Pulmonary artery endothelial cell (primary cell): ENCODE measurements at places on chromosomes 7 and 10. TPM values are rescaled to one million over a fixed set of nuclear protein-coding genes. Genes with fewer than 3 reads are reported as not detected.

Gene LRRC18
- not detected in 2 replicates for total RNA-seq

Gene MMP21
- 0.07 TPM in 1 of 2 replicates, not detected in the other for total RNA-seq

Gene KCP
- 0.04 TPM in 1 of 2 replicates, not detected in the other for total RNA-seq

Gene RARRES2
- not detected in 2 replicates for total RNA-seq

Gene AKR1C4
- total RNA-seq, result not detected in 2 replicates

GRCh38 chr10:110059925-110060324, 52.1 kb downstream of the ADD3 start:
- no peak for DNase-seq

DNA sequence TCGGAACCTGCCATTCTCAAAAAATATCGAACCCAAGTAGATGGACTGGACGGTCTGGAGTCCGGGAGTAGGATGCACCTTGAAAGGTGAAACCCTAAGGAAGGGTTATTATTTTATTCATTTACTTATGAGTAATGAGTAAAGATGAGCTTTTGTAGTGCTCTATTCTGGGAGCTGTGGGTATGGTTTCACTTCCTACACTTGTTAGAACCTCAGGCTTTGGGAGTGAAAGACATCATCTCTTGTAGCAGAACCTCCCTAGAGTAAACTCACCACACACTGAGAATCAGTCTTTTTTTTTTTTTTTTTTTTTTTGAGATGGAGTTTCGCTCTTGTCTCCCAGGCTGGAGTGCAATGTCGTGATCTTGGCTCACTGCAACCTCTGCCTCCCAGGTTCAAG, 389.4 kb upstream of the AUTS2 start:
- DNase-seq, result no peak

GRCh38 chr10:117226813-117227451, 14.0 kb upstream of the SLC18A2 start:
- no peak for DNase-seq

DNA sequence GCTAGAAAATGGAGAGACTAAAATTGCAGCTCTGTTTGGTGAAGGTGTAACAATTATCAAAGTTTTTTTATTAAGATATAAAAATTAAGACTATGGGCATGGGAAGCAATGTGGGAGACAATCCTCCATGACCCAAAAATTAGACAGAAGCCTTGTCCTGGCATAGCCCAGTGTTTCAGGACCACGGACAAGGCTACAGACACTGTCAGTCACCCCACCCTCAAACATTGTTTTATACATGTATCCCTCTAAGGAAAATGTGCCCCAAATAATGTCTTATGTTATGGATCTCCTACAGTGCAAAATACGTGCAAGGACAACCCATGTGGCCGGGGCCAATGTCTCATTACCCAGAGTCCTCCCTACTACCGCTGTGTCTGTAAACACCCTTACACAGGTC, 24.0 kb downstream of the HABP2 start:
- DNase-seq, result no peak

- no peak for DNase-seq
Measured at GRCh38 chr7:4444106-4444505, 238.0 kb upstream of the FOXK1 start.

- DNase-seq, result no peak
Measured at GRCh38 chr7:123836656-123837055, 8.3 kb upstream of the HYAL4 start.

- DNase-seq, result no peak
Measured at GRCh38 chr7:81404669-81405068, 365.2 kb downstream of the HGF start.

DNA sequence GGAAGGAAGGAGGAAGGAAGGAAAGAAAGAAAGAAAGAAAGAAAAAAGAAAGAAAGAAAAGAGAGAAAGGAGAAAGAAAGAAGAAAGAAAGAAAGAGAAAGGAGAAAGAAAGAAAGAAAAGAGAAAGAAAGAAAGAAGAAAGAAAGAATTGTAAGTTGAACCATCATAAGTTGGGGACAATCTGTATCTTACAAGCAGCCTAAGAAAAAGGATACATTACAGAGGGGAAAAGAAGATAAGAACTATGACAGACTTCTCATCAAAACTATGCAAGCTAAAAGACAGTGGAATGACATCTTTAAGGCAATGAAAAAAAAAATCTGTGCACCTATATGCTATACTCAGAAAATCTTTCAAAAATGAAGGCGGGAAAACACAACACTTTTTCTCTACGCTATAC, 50.3 kb upstream of the SP4 start:
- DNase-seq, result no peak

- no peak for DNase-seq
Measured at GRCh38 chr10:18278181-18278580, 138.0 kb downstream of the CACNB2 start.

GRCh38 chr10:10847387-10847786, 170.3 kb upstream of the CELF2 start:
- DNase-seq, result no peak

DNA sequence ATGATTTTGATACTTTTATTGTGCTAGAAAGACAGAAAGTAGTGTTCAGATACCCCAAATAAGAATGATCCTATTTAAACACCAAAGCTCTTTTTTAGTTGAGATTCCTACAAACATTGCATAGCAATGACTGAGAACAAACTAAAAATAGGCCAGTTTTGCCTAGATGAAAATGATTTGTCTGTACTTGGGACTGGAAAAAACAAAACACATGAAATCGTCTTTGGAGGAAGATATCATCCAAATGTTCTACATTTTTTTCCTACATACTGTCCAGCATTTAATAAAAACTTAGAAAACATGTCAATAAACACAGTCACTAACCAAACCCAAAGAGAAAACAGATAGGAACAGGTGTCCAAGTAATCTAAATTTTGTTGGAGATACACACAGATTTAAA, 111.6 kb upstream of the MEOX2 start:
- no peak for DNase-seq

GRCh38 chr7:85587785-85588184, 400.9 kb upstream of the SEMA3D start:
- DNase-seq, result no peak

GRCh38 chr7:21371360-21371759, 56.5 kb upstream of the SP4 start:
- no peak for DNase-seq

GRCh38 chr10:114753126-114753525, 68.5 kb upstream of the FHIP2A start:
- DNase-seq, result no peak

- no peak for DNase-seq
Measured at GRCh38 chr10:93225938-93226337, 152.2 kb downstream of the CYP26A1 start.

DNA sequence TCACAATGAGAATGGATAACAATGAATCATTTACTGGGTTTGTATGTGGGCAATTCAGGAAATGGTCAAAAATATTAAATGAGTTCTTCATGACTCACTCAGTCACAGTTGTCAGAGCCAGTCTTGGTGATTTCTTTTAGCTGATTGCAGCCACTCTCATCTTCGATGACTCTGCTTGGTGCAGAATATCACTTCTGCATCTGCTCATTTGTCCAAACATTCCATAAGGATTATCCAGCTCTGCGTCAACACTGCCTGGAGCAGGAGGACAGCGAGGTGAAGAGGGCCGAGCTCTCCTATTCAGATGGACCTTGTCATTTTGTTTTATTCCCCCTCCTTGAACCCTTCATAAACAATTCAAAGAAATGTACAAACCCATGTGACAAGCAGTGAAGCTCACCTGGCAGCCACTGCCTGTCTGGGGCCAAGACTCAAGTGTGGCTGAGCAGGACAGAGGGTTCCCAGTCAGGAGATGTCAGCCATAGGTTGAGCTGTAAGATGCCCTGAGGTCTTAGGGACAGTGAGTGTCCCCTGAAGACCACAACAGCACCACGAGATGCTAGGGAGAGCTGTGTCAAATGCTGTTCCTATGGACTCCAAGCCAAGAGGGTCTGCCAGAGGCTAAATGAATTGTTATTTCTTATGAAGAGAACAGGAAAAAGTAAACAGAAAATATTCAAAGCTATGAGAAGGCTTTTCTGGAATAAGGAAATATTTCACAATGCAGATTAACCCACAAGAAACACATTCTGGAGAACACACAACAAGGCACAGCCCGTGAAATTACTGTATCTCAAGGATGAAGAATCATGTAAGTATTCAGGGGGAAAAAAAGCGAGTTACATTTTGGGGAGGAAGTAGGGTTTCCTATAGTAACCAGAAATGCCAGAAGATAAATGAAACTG, 33.1 kb upstream of the EGFR start:
- DNase-seq, result no peak

- no peak for DNase-seq
Measured at GRCh38 chr7:119640326-119640725, 632.6 kb upstream of the KCND2 start.

- DNase-seq, result no peak
Measured at GRCh38 chr7:78226059-78226719, 427.6 kb downstream of the PHTF2 start.
